ENCODE measurements at places on chromosomes 2 and 18. TPM values are rescaled to one million over a fixed set of nuclear protein-coding genes. Genes with fewer than 3 reads are reported as not detected.

- no peak for DNase-seq
Observed at GRCh38 chr18:9106800-9107584, 4.5 kb downstream of the NDUFV2 start.

DNA sequence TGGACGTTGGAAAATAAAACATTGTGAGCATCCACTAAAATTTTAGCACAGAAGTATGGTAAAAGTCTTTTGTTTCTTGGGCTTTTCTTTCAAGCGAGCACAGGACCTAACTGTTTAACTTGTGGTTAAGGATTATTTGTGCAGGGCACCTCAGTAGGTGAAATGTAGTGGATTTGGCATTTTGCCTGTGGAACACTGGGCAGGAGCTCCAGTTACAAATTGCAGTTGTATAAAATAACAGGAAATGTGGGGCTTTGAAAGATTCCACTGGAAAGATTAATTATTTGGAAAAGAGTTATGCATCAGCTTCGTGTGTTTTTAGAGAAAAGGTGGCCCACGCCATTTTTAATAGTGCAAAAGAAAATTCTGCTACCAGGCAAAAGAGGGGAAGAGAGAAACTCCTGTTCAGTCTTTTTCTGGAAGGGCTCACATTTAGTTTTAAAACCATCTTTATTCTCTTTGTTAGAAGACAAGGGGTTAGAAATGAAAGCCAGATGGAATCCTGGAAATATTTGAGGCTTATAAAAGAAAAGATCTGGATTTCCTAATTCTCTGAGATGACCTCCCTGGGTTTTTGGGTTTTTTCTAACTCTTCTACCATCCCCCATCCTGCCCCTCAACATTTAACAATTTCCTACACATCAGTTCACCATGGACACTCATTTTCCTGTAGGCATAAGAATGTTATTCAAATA, 144.3 kb upstream of the SERTAD2 start:
- peak; percentile 88 for DNase-seq

GRCh38 chr2:117321816-117322215, 492.7 kb upstream of the DDX18 start:
- DNase-seq = no peak

DNA sequence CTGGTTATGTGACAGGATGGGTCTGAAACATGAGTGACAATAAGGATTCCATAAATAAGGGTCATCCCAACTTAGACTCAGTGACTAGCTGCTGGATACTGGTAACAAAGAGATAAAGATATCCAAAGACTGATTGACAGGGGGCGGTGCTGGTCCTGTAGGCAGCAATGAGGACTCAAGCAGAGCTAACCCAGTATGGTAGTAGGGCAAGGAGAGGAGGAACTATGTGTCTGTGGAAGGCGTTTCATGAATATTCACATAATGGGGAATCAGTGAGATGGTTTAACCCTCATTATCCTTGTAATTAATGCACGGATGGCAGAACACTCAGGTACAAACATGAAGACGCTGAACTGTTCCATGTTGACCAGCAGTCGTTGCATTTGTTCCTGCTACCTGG, 102.5 kb upstream of the EML6 start:
- no peak for DNase-seq

- no peak for DNase-seq
Observed at GRCh38 chr2:16088035-16088801, 147.9 kb downstream of the MYCN start.

DNA sequence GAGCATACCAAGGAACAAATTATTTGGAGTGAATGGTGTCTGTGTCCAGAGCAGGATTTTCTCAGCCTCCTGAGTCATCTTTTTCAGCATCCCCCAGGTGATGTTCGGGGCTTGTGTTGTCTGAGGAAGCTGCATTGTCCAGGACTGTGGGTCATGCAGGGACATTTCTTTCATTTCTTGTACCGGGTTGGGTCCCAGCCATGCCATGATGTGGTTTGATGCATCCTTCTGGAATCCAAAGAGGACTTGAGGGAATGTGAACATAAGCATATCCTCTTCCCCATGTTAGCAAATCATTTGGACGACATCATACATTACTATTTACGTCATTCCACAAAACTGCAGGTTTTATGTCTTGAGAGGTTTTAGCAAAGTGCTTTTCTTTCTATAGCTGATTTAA, 797.8 kb downstream of the CCDC85A start:
- peak; percentile 3 for DNase-seq

DNA sequence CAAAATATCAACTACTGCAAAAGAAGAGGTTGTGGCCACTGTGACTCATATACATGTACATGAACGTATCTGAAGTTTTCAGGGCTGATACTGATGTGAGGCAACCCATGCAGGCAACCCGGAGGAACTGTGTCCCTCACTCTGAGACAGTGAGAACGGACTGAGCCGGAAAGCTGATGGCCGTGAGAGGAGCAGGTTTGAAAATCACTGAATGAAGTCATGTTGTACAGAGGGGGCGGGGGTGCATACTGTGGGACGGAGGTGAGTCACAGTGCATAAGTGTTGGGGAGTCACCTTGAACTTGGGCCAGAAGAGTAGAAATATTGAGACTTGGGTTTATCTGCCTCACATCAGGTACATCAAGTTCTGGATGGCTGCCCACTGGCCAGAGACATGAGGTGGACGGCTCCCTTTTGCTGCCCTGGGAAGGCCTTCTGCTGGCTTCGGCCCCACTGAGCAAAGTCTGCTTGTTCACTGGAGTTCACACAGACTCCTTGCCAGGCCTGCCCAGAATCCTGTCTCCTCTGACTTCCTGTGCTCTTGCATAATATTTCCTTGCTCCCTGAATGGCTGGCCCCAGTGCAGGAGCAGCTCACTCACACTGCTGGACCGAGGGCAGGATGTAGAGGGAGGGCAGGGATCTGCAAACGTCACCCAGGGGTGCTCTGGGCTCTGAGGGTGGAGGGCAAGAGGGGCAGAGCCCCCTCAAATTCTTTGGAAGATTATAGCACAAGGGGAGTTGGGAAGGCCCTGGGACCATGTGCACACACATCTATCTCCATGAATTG, 18.1 kb downstream of the EPAS1 start:
- DNase-seq = peak; percentile 97

DNA sequence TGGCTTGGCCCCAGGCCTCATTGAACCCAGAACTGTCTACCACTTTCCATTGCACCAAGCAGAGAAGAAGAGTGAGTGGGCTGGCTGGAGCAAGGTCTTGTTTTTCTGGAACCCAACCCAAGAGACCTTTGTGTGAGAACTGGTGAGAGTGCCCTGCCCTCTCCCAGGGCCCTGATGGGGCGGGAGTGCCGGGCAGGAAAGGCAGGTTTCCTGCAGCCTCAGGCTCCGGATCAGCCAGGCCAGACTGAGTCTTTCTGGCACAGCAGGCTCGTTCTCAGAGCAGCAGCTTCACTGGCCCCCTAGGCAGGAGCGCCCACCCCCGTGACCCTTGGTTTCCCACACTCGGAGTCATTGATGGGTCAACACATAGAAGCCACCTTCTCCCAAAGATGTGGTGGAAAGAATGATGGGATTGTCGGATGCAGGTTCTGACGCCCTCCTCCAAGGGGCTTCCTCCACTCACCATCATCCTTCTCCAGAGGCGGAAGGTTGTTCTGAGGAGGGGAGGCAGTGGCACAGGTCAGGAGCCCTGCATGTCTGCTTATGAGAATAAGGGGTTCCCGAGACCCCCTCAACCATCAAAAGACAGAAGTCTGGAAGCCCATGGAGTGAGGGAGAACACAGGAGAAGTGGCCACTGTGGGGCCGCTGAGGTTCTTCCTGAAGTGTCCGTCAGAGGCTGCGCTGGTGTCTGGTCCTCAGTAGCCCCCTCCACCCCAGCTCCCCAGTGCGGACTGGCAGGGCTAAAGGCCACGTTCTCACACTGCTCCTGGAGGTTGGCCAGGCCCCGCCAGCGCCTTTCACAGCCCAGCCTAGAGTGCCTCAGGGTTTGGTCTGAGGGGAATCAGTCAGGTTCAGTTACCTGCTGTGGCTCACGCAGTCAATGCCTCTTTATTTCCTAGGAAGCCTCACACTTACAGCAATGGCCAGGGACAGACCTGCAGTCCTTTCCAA, 62.8 kb upstream of the LAPTM4A start:
- no peak for DNase-seq

DNA sequence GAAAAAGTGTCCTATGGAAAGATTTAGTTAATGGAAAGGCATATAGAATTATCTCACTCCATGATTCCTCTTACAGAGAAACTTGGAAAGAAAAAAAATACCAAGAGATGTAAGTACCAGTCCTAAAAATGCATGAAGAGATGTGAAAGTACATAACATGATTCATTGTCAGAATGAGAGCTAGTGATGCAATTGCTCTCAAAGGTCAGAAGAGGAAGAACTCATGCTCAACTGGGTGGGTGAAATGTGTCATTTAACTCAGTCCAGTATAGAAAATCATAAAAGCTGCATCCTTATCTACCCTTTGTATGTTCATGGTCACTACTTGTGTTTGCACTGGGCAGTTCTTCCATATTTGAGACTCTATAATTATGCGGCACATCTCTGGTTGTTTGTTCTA, 300.0 kb upstream of the PIK3C3 start:
- no peak for DNase-seq

GRCh38 chr2:20224716-20225293, at the start of gene SDC1:
TSS of gene SDC1 (minus strand) at chr2:20225130. CDS start at chr2:20224867, 263 bp downstream.
- peak; percentile 41 for DNase-seq

GRCh38 chr2:9099341-9099751, 95.9 kb upstream of the MBOAT2 start:
- DNase-seq = peak; percentile 74

GRCh38 chr18:60358516-60358915, 14.1 kb downstream of the MC4R start:
- peak; percentile 40 for DNase-seq

- DNase-seq = no peak
Observed at GRCh38 chr2:219418155-219419011, at the start of gene DES. TSS of gene DES (plus strand) at chr2:219418377. CDS start at chr2:219418463, 86 bp downstream.

DNA sequence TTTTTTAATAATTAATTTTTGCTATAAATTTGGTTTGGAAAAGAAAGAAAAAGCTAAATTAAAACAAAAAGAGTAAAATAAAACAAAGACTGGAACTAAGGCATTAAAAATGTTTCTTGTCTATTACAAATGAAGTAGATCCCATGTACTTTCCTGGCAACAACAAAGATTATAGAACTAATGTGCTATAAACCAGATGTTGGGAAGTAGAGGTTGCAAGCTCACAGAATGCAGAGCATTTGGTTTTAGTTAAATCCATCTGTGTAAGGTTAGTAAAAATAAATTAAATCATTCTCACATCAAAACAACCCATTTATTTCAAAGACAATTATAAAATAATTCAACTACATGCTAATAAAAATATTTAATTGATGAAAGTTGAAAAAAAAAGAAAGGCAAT, 157.2 kb upstream of the ZC3H15 start:
- DNase-seq = no peak

GRCh38 chr18:33014060-33014796, 241.4 kb upstream of the KLHL14 start:
- no peak for DNase-seq

DNA sequence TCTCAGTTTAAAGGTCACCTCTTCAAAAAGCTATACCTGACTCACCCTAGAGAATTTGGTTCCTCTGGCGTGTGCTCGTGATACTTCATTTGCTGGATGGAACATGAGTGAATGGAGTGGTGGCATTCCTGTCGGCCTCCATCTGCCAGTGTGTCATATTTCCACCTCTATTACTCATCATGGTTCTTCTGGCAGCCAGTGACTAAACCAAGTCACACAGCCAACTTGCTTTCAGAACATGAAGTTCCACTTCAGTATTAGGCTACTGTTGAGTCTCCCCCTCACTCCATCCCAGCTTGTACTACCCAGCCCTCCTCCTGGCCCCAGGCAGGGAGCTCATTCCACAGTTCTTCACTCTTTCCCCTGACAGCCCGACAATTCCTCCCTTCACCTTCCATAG, 169.8 kb downstream of the MREG start:
- peak; percentile 94 for DNase-seq

DNA sequence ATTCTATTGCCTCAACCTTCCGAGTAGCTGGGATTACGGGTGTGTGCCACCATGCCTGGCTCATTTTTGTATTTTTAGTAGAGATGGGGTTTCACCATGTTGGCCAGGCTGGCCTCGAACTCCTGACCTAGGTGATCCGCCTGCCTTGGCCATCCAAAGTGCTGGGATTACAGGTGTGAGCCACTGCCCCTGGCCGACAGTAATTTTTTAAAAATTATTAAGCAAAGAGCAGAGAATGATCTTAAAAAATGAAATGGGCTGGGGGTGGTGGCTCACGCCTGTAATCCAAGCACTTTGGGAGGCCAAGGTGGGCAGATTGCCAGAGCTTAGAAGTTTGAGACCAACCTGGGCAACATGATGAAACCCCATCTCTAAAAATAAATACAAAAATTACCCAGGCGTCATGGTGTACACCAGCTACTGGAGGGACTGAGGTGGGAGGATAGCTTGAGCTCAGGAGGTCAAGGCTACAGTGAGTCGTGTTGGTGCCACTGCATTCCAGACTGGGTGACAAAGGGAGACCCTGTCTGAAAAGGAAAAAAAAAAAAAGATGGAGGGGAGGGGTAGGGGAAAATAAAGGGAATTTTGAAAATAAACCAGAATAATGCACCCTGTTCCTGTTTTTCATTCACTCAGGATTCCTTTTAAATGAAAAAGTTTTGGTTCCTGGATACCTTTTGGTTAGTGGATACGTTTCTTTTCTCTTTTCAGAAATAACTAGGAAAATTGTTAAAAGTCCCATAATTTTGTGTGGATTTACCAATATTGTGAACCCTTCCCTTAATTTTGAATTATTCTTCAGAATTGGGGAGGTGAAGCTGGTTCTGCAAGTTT, 33.9 kb downstream of the MAP4K4 start:
- no peak for DNase-seq

- DNase-seq = peak; percentile 84
Observed at GRCh38 chr2:75560768-75561565, at the start of gene EVA1A. TSS of gene EVA1A (minus strand) at chr2:75560939. CDS start at chr2:75518140, 42,799 bp downstream.

DNA sequence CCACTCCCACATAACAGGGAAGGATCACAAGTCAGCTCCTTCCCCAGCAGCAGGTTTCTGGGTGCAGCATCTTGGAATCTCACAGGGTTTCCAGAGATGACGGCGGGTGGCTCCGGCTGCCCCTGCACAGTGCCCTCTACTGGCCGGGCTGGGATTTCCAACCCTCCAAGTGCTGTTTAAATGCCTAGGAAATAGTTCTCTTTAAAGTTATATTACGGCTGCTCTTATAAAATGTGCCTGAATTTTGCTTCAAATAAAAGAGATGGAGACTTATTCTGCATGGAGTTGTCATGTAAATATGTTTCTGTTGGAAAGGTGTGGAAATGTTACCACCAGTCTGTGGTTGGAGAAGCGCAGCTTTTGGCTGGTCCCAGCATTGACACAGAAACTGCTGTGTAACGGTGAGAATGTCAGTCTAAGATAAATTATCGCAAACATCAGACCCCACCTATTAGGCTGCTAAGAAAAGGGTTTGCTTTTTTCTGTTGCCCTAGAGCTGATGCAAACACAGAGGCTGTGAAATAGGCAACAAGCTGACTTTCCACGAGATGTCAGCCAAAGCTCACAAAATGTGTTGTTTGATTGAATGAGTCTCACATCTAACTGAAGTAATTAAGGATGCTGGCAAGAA, 3.3 kb upstream of the HJURP start:
- no peak for DNase-seq

The CCDC68 gene
- 2.2 TPM for total RNA-seq

The HOXD4 gene
- not detected for total RNA-seq

The ACVR1C gene
- total RNA-seq = 0.62 TPM

The CLIP4 gene
- total RNA-seq = 18.4 TPM

The PHOSPHO2 gene
- total RNA-seq = 3.0 TPM

The HYCC2 gene
- total RNA-seq = 21.8 TPM

The TNS1 gene
- total RNA-seq = 219 TPM

The ALKAL2 gene
- 1.3 TPM for total RNA-seq

The POTEF gene
- 2.3 TPM for total RNA-seq
